ENCODE measurements at places on chromosomes 7 and 10. TPM values are rescaled to one million over a fixed set of nuclear protein-coding genes. Genes with fewer than 3 reads are reported as not detected.

The CCL26 gene
- 0.53 TPM for polyA plus RNA-seq

GRCh38 chr7:7790041-7790741 is 71.8 kb upstream of the RPA3 start:
- H3K36me3 ChIP-seq: no peaks in the 10 kb centered on the region
- H3K4me3 ChIP-seq: no peak overlapping the region
- H3K27me3 ChIP-seq: no peaks in the 10 kb centered on the region
- no peaks in the 10 kb centered on the region for H3K4me1 ChIP-seq

- no peak overlapping the region for H3K4me3 ChIP-seq
- no peak for DNase-seq
- no peak overlapping the region for H3K27ac ChIP-seq
Observed at GRCh38 chr7:116632384-116632783, 39.6 kb upstream of the MET start.

- DNase-seq: no peak
- H3K4me3 ChIP-seq: no peak overlapping the region
- H3K27ac ChIP-seq: no peak overlapping the region
- no peaks in the 10 kb centered on the region for H3K4me1 ChIP-seq
Observed at GRCh38 chr7:101357433-101357832, 5.2 kb upstream of the COL26A1 start.

The OLAH gene
- polyA plus RNA-seq: not detected

DNA sequence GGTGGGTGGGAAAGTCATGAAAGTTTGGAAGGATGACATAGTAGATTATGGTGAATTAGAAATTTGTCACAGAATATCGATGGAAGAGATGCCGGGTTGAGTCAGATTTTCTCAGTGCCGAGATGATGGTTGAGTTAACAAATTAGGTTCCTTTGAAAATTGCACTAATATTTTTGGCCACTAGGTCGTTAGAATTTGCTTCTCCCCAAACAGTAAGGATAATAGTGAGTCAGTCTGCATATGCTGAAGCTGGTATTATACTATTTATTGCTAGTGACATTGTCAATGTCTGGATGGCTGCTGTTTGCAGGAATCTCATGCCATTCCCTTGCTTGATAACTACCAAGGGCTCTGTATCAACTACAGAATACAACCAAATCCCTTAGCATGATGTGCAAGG is 37.7 kb upstream of the MINDY3 start:
- H3K4me1 ChIP-seq: no peaks in the 10 kb centered on the region
- H3K36me3 ChIP-seq: no peaks in the 10 kb centered on the region
- no peak overlapping the region for H3K4me3 ChIP-seq
- no peak for DNase-seq
- H3K27ac ChIP-seq: no peak overlapping the region
- no peaks in the 10 kb centered on the region for H3K27me3 ChIP-seq

- no peaks in the 10 kb centered on the region for H3K27me3 ChIP-seq
- no peak overlapping the region for H3K27ac ChIP-seq
- H3K4me3 ChIP-seq: no peak overlapping the region
- DNase-seq: no peak
- no peaks in the 10 kb centered on the region for H3K36me3 ChIP-seq
Observed at GRCh38 chr7:41567031-41567730, 135.7 kb downstream of the INHBA start.

DNA sequence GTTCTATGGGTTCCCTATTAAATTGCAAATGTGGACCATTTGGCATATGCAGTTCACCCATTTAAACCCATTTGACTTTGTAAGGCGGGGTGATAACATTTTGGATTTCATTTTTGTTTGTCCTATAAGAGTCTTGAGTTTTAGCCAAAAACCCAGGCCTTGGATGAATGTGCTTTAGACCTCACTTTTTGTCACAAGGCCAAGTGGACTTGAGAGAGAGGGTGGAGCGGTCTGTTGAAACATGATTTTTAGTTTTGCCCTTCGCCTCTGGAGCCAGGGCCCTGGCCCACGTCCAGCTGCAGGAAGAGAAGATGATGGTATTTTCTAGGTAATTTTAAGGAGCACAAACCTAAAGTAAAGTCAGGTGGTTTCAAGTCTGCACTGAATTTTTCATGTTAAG is 260.1 kb downstream of the SLC25A13 start:
- no peaks in the 10 kb centered on the region for H3K4me1 ChIP-seq
- no peaks in the 10 kb centered on the region for H3K36me3 ChIP-seq
- no peak for DNase-seq
- no peaks in the 10 kb centered on the region for H3K27me3 ChIP-seq
- H3K27ac ChIP-seq: no peak overlapping the region
- no peak overlapping the region for H3K4me3 ChIP-seq

DNA sequence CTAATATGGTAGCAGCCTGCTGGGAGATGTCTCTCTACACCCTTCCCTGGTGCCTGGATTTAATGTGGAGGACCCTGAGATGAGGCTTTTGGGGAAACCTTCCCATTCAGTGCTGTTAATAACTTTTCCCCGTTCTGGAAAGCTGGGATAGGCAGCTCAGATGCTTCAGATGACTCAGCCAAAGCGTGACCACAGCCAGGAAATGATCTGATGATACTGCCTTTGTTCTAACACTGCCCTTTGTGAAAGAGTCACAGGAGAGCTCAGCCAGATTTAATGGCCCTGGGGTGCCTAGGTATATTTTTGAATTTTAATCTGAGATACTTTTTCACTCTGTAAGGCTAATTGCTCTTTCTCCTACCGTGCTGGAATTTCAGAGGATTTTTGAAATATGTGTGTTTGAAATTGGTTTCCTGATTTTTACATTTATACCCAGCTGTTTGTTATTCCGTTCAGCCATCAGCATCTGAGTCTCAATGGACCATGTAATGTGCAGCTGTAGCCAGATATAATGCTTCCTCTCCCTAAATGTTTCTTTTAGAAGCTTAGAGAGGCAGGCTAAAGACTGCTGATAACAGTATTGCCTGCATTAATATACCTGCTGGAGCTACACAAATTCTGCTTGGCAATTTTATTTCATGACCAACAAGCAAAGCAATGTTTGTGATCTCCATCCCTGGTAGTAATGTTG is 17.8 kb downstream of the CELF2 start:
- H3K4me3 ChIP-seq: no peak overlapping the region
- H3K27ac ChIP-seq: no peak overlapping the region
- H3K27me3 ChIP-seq: no peaks in the 10 kb centered on the region
- H3K36me3 ChIP-seq: no peaks in the 10 kb centered on the region
- no peak for DNase-seq
- H3K4me1 ChIP-seq: peaks cover 4% of the 10 kb centered on the region

- peaks cover 18% of the 10 kb centered on the region for H3K36me3 ChIP-seq
- H3K4me1 ChIP-seq: no peaks in the 10 kb centered on the region
- H3K4me3 ChIP-seq: no peak overlapping the region
- H3K27me3 ChIP-seq: no peaks in the 10 kb centered on the region
Observed at GRCh38 chr7:138875794-138876193, 77.8 kb upstream of the ATP6V0A4 start.

DNA sequence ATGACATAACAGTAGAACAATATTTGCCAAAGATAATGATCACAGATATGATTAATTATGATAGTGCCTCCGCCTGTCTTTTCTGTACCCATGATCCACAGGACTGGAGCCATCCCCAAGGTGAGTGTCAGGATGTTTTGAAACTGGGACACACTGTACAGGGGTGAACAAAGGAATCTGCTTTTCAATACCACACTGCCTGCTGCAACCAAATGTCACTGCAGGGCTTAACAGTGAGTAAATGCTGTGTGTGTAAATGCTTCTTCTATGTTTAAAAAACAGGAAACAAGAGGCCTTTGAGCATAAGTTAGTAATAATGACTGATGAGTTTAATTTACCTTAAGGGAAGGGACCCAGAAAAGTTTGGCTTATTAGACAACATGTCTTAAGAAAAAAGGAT is 65.2 kb downstream of the HBP1 start:
- H3K4me1 ChIP-seq: no peaks in the 10 kb centered on the region
- H3K27me3 ChIP-seq: no peaks in the 10 kb centered on the region
- no peak for DNase-seq
- H3K36me3 ChIP-seq: no peaks in the 10 kb centered on the region
- H3K27ac ChIP-seq: no peak overlapping the region
- H3K4me3 ChIP-seq: no peak overlapping the region

The SEMA3C gene
- 0.61 TPM for polyA plus RNA-seq

The PLCE1 gene
- polyA plus RNA-seq: 4.4 TPM

DNA sequence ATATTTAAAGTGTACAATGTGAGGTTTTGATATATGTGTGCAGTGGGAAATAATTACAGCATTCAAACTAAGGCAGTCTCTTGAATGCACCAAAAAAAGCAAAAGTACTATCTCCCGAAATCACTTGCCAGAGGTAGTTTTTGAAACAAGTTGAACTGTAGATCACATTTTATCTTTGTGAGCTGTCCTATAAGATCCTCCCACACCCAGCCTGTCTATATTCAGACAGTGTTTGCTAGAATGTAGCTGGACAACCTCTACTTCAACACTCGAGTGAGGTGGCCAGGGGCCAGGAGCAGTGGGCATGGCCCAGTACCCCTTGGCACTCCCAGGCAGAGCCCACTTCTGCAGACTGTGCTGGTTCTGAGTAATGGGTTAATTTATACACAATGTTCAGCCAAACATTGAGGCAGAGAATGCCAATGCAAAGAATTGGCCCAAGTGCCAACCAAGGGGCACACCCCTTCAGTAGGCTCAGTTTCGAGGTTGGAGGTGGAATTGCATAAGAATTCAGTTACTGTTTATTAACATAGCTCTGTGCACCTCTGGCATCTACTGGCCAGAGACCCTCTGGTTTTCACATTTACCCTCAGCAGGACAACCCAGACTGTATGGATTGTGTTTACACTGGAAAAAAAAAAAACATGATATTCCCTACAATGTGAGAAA is 70.5 kb downstream of the AHR start:
- H3K27me3 ChIP-seq: no peaks in the 10 kb centered on the region
- no peak overlapping the region for H3K27ac ChIP-seq
- H3K36me3 ChIP-seq: no peaks in the 10 kb centered on the region
- H3K4me3 ChIP-seq: no peak overlapping the region
- no peaks in the 10 kb centered on the region for H3K4me1 ChIP-seq

DNA sequence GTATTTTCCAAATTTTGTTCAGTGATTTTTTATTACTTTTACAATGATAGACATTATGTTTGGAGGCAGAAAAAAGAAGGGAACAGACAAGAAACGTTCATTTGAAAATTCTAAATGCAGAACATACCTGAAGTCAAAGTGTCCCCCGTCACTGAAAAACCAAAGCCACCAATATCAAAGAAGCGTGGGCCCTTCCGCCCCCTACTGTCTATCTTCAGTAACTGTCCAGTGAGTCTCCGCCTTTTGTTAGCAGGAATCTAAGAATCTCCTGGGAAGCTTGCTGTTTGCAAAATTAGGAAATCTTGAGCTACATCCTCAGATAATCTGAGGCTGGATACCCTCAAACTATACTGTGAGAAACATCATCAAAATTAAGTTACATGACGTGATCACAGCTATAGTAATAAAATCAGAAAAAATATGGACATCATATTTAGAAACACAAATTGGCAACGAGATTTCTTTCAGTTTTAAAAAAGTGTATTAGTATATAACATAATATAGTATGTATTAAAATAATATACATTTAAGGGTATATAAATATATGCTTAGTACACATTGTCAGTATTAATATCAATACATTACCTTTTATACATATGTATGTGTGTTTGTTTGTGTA is 169.3 kb upstream of the AKR1E2 start:
- DNase-seq: no peak
- H3K36me3 ChIP-seq: no peaks in the 10 kb centered on the region
- peaks cover 5% of the 10 kb centered on the region for H3K27me3 ChIP-seq
- no peak overlapping the region for H3K4me3 ChIP-seq
- H3K27ac ChIP-seq: no peak overlapping the region

The SOSTDC1 gene
- polyA plus RNA-seq: not detected

GRCh38 chr7:106968160-106968559 is 76.3 kb upstream of the PRKAR2B start:
- no peak overlapping the region for H3K4me3 ChIP-seq
- H3K4me1 ChIP-seq: no peaks in the 10 kb centered on the region
- DNase-seq: no peak
- H3K36me3 ChIP-seq: no peaks in the 10 kb centered on the region
- H3K27ac ChIP-seq: no peak overlapping the region

DNA sequence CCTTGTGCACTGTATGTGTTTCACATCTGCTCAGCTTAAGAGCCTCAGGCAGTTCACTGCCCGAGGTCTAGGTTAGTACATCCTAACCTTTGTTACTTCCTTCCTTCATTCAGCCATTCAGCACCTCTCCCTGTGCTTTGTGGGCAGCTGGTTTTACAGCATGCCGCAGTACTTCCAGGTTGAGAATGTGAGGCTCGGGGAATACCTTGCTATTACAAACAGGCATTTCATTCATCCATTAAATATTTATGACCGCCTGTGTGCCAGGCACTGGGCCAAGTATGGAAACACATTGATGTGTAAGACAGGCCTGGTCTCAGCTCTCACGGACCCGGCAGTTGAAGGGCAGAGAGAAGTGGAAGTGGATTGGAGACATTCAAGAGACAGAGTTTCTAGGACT is 82.4 kb downstream of the SHH start:
- H3K27ac ChIP-seq: no peak overlapping the region
- no peaks in the 10 kb centered on the region for H3K27me3 ChIP-seq
- H3K4me1 ChIP-seq: peaks cover 31% of the 10 kb centered on the region
- no peak for DNase-seq

The CD36 gene
- 15.2 TPM for polyA plus RNA-seq

The SEC61G gene
- 128 TPM for polyA plus RNA-seq

- no peaks in the 10 kb centered on the region for H3K36me3 ChIP-seq
- H3K4me1 ChIP-seq: peaks cover 35% of the 10 kb centered on the region
- DNase-seq: peak; percentile 20
- H3K4me3 ChIP-seq: peak overlapping the region; percentile 82
Observed at GRCh38 chr10:118047157-118047719, 497 bp upstream of the RAB11FIP2 start.

- no peak overlapping the region for H3K27ac ChIP-seq
- no peak overlapping the region for H3K4me3 ChIP-seq
- H3K27me3 ChIP-seq: no peaks in the 10 kb centered on the region
- no peak for DNase-seq
Observed at GRCh38 chr10:63161592-63161991, 28.5 kb downstream of the NRBF2 start.

- no peaks in the 10 kb centered on the region for H3K36me3 ChIP-seq
- no peaks in the 10 kb centered on the region for H3K27me3 ChIP-seq
Observed at GRCh38 chr7:102426268-102427018, 6.9 kb upstream of the ORAI2 start.

The PTPRZ1 gene
- polyA plus RNA-seq: 1.1 TPM

The HMX3 gene
- not detected for polyA plus RNA-seq

DNA sequence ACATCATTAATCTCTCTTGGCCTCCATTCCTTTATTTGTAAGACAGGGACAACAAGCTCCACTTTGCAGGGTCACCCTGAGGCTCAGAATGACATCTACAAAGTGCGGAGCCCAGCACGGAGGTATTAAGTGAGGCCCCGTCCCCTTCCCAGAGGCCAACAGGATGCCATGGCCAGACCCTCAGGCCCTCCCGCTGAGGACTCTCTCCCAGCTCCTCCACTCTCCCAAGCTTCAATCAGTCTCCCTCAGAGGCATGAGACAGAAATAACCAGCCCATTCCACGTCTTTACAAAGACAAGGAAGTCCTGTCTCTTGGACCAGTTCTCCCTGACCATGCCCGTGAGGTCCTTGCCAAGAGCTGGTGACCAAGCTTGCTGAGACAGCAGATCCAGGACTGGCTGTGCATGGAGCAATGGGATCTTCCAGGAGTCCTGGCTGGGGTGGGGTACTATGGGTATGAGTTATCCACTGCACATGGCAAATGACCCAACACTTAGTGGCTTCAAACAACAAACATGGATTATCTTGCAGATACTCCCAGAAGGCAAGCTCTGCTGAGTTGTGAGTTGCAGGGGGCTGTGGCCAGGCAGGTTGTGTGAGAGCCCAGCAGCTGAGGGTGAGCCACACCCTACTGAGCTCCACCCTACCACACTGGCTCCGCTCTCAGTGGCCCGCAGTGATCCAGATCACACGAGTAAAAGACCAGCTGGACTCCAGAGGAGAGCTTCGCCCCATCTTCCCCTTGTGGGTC is 4.3 kb upstream of the PPIF start:
- no peak overlapping the region for H3K4me3 ChIP-seq
- H3K36me3 ChIP-seq: no peaks in the 10 kb centered on the region
- peak overlapping the region; percentile 47 for H3K27ac ChIP-seq
- peaks cover 30% of the 10 kb centered on the region for H3K4me1 ChIP-seq
- no peaks in the 10 kb centered on the region for H3K27me3 ChIP-seq
